ENCODE measurements at places on chromosomes 2 and 18. TPM values are rescaled to one million over a fixed set of nuclear protein-coding genes. Genes with fewer than 3 reads are reported as not detected.

- DNase-seq: no peak
Measured at GRCh38 chr2:237535385-237536082, 30.8 kb upstream of the PRLH start.

DNA sequence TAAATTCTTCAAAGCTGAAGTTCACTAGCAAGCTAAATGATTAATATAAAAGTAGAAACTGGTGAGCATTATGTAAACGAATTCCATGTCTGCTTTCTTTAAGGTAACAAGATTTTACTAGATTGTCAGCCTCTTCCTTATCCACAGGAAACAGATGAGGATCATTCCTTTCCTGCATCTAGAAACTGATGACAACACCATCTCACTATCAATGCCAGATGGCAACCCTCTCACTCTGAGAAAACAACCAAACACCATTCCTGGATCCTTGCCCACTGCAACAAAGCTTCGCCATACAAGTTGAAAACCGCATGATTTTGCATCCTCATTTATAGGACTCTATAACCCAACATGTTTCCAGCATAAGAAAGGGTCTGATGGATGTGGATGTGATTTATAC, 122.9 kb downstream of the ZNF521 start:
- peak; percentile 66 for DNase-seq

- DNase-seq: no peak
Measured at GRCh38 chr2:72146347-72147302, 1.0 kb downstream of the CYP26B1 start.

DNA sequence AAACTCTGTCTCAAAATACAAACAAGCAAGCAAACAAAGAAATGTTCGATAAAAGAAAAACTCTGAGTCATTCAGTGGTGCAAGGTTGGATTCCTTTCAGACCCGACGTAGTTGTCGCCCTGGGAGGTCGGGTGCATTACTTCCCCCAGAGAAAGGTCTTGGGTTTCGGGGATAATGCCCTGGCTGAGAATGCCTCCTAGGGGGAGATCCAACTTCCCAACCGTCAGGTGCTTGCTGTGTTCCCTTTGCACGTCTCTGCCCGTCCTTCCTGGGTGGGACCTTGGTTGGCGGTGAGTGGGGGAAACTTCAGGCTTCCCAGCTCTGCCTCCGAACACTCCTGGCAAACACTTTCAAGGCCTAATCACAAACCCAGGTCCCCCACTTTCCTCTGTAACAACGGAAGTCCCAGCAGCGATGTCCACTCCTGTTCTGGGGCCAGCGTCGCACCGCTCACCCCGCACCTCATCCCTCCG, 609 bp downstream of the TPGS2 start:
- peak; percentile 60 for DNase-seq

GRCh38 chr2:8996006-8996405, 7.5 kb downstream of the MBOAT2 start:
- DNase-seq: no peak

Gene KCNG2
- total RNA-seq: not detected

- peak; percentile 59 for DNase-seq
Measured at GRCh38 chr2:20600756-20601325, 50.1 kb downstream of the HS1BP3 start.

- DNase-seq: no peak
Measured at GRCh38 chr2:133760376-133760775, 192.1 kb upstream of the NCKAP5 start.

DNA sequence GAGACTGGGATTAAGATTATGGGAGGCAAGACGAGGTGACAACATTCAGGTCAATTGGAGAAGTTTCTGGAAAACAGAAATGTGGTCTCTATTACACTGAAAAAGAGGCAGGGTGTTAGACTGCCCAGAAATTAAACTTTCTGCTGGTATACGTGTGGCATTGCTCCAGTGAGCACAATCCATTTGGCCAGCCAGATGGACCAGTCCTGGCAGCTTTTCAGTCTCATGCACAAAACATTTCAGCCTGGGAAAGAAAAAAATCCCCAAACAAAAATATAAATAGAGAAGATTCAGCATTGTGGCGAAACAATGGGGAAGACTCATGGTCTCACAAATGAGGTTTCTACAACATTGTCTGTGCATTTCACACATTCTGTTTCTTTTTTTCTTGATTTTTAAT, 113.9 kb downstream of the HNMT start:
- DNase-seq: no peak

- no peak for DNase-seq
Measured at GRCh38 chr2:76692908-76693307, 829.3 kb downstream of the LRRTM4 start.

Gene BOLA3
- total RNA-seq: 10.2 TPM

DNA sequence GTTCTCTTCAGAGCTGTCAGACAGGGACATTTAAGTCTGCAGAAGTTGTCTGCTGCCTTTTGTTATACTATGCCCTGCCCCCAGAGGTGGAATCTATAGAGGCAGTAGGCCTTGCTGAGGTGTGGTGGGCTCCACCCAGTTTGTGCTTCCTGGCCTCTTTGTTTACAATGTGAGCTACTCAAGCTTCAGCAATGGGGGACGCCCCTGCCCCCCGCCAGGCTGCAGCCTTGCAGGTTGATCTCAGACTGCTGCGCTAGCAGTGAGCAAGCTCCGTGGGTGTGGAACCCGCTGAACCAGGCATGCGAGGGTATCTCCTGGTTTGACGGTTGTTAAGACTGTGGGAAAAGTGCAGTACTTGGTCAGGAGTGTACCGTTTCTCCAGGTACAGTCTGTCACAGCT, 24.0 kb upstream of the PAIP2B start:
- no peak for DNase-seq

DNA sequence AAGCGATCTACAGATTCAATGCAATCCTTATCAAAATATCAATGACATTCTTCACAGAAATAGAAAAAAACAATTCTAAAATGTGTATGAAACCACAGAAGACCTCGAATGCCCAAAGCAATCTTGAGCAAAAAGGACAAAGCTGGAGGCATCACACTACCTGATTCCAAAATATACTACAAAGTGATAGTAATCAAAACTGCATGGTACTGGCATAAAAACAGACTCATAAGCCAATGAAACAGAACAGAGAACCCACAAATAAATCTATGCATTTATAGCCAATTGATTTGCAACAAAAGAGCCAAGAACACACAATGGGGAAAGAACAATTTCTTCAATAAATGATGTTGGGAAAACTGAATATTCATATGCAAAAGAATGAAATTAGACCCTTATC, 99.2 kb downstream of the POLR1A start:
- no peak for DNase-seq

Gene EFR3B
- 1.1 TPM for total RNA-seq

Gene ARL5A
- total RNA-seq: 45.6 TPM

- no peak for DNase-seq
Measured at GRCh38 chr18:3052411-3052758, 39.4 kb upstream of the LPIN2 start.

DNA sequence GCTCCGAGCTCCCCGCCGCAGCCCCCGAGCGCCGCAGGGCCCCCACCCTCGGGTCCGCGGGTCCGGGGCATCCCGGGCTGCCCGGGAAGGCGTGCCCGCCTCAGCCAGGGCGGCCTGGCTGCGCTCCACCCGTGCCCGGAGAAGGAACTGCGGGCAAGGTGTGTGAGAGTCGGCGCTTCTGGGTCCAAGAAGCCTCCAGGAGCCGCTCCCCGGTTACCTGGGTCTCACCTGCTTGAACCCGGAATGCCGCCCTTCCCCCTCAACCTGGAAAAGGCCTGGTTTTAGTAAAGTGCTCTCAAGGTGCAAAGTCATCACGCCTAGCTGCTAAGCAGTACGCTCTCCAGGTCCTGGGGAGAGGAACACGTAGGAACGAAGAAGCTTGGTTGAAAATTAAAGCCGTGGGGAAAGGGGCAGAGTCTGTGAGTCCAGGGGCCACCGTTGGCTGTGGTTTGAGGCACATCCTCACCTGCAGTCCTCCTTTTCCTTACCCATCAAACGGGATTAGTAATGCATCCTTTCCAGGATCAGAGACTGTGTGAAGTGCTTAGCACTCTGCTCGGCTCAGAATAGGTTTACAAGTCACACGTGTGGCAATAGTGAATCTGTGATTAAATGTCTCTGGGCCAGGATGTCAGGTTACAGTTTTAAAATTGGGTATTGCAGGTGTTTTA, 1.2 kb downstream of the ASAP2 start:
- peak; percentile 38 for DNase-seq

Gene SPATA3
- not detected for total RNA-seq

Gene APCDD1
- total RNA-seq: 0.09 TPM

DNA sequence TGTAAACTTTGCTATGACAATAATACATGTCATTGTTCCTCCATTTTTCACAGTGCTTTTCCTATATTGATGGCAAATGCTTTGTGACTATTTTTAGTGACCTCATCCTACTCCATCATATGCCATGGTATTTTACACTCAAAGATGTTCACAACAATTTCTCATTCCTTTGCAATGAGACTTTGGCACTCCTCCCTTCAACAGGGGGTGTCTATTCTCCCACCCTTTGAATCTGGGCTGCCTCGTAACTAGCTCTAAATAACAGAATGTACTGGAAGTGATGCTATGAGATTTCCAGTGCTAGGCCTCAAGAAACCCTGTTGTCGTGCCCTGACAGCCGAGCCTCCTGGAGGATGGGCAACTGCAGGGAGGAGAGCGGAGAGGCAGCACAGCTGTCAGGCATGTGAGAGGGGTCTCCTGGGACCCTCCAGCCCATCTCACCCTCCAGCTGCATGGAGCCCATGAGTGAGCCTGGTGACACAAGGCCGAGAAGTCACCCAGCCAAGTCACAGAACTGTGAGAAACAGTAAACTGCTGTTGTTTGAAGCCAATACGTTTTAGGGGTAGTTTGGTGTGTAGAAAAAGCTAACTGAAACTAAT, 103.1 kb upstream of the APCDD1 start:
- DNase-seq: no peak

Gene PLGLB2
- not detected for total RNA-seq

- DNase-seq: peak; percentile 30
Measured at GRCh38 chr2:10305254-10305635, 2.5 kb downstream of the HPCAL1 start.

Gene GALNT3
- total RNA-seq: 3.1 TPM

DNA sequence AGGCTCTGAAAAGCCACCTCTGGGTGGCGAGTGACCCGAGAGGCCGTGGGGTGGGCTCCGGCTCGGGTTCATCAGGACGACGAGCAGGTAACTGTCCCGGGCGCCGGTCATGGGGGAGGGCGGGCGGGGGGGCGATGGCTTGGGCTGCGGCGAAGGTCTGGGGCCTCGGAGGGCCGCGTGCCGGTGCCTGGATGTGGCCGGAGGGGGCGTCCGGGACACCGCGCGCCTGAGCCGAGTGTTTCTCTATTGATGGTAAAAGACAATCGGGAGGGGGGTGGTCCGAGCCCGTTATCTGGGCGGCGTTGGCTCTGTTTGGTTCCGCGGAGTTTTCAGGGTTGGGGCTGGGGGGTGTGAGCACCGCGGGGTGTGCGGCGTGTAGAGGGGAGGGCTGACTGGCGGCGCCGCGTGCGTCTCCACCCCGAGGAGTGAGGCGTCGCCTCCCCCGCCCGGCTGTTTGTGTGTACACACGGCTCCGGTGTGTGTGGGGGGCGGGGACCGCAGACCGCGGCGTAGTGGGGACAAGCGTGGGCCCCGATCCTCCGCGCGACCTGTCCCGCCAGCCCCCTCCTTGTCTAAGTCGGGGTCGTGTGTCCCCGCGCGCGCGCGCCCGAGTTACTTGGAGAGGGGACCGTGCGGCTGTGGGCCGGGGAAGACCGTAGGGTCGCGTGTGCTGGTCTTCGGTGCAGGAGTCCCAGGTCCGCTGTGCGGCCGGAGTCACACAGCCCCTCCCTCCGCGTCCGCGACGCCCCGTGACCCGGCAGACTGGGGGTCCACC, 1.6 kb downstream of the CTIF start:
- peak; percentile 58 for DNase-seq

- DNase-seq: no peak
Measured at GRCh38 chr2:207216457-207216856, 50.7 kb upstream of the KLF7 start.

GRCh38 chr18:45034179-45034578, 353.5 kb downstream of the SETBP1 start:
- DNase-seq: no peak

- DNase-seq: no peak
Measured at GRCh38 chr2:64234785-64235184, 90.6 kb upstream of the PELI1 start.

Gene MRPL30
- total RNA-seq: 13.2 TPM

Gene SIX2
- total RNA-seq: 2.9 TPM

Gene AGAP1
- total RNA-seq: 9.8 TPM

Gene UGT1A3
- total RNA-seq: not detected

Gene BMP10
- not detected for total RNA-seq

DNA sequence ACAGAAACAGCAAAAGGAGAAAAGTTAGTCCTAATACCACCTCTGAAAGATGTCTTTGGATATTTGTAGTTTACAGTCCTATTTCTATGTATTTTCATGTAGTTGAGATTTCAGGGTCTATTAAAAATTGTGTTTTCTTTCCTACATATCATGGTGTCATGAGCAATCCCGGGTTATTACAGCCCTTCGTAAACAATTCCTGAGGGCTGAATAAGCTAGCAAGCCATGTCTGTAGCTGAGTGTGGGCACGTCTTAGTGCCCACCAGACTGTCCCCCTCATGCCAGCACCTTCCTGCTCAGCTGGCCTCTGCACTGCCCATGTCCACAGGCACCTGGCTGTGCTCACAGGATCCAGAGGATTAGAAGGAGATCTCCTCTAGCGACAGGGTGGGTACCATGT, 60.6 kb downstream of the CTIF start:
- DNase-seq: no peak

DNA sequence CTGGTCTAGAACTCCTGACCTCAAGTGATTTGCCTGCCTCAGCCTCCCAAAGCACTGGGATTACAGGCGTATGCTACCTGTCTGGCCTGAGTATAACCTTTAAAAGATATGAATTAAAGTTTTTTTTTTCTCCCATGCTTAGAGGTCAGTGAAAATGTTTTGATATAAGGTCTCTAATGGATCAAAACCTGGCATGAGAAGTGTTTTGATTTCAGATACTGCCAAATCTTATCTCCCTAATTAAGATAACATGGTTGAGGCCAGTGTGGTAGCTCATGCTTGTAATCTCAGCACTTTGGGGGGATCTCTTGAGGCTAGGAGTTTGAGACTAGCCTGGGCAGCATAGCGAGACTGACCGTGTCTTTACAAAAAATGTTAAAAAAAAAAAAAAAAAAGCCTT, 41.2 kb downstream of the SNRPD1 start:
- peak; percentile 30 for DNase-seq

Gene PRKAG3
- total RNA-seq: 0.41 TPM

DNA sequence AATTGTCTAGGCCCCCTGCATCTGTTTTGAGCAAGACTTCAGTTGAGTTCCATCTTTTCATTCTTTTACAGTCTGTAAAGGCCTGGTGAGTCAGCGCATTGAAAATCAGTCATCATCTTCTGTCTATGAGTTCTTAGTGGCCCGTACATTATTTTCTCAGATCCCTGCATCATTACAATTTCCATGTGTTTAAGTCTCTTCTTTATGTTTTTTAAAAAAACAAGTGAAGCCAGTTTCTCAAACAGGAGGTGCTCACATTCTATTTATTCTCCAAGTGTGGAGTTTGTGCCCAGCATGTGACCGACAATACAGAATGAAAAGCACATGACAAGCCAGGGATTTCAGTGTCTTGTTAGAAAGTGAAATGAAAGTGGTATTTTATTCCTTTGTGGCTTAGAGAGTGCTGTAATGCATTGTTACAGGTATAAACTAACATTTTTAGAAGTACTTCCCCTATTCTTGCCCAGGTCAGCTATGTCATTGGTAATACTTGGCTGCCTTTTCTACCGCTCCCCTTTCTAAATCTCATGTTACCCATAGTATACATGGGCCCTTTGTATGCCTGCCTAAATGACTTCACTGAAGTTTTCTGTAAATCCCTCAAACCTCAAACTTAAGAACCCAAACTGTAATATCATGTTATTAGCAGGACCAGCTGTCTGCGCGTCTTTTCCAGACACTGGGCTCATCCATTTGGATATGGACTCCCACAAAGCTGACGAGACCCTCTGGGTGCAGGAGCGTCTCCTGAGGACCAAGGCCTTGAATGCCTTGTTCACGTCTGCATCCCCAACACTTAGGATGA, 67.6 kb downstream of the FEZ2 start:
- peak; percentile 41 for DNase-seq
